ENCODE measurements at places on chromosomes 2 and 18.
A peak's percentile ranks its signal among the peaks of the same experiment; 100 is the strongest.

GRCh38 chr2:145835665-145836064 is 1315.7 kb upstream of the ZEB2 start:
- no peak for DNase-seq

DNA sequence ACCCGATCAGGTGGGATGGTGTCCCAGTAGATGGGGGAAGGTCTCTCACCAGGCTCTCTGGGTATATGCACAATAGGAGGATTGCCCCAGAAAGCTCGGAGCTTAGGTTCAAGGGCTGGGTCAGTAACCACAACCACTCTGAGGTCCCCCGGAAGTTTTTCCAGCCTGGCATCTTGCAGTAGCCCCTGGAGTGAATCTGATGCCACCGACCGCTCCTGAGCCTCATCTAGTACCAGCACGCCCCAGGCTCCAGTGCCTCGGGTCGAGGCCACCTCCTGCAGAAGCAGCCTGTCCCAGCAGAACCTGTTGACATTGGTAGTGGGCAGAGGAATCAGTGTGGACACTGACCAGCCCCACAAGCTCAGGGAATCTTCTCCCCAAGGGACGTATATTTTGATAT is 2.0 kb downstream of the DQX1 start:
- no peak for DNase-seq

DNA sequence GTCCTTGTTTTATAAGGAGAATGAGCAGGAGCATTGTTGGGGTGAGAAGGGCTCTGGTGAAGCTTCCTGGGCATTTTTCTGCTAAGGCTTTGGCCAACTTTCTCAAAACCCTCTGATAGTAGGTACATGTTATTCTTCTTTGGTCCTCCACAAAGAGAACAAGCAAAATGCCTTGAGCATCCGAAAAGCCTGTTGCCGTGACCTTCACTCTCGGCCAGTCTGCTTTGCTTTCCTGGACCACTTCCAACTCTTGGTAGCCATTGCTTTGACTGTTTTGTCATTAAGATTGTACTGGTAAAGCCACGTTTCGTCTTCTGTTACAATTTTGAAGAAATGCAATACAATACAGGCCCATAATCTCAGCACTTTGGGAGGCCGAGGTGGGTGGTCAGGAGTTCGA is 27.4 kb upstream of the ALLC start:
- DNase-seq, result no peak

GRCh38 chr2:239118675-239119211 is 270.9 kb downstream of the TWIST2 start:
- no peak for DNase-seq

- DNase-seq, result peak; percentile 41
Observed at GRCh38 chr2:180753809-180754761, 226.3 kb upstream of the UBE2E3 start.

DNA sequence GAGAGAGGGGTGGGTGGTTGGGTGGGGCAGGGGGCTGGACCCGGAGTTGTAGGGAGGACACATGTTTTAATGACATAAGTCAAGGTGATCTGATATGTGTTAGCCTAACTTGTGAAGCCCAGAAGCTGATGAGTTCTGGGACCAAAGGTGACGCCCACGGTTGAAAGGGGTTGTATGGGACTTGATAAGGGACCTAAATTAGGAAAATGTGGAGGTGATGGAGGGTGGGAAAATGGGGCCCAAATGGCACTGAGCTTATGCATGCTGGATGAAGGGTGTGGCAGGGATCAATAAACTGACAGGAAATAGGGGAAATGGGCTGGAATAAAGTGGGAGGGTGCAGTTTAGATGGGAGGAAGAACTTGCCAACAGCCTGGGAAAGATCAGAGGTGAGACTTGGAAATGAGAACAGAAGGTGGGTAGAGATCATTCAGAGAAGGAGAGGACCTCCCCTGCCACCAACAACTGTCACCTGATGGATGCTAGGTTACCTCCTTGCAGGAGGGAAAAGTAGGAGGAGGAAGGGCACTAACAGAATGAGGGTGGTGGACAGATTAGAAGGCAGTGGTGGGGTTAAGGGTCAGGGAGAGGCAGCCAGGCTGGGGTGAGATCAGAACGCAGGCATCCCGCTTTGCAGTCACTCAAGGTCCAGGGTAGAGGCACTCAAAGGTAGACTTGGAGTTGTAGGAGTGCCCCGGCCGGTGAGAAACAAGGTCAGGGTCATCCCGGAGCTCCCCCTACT is 15.3 kb downstream of the WNT10A start:
- DNase-seq, result peak; percentile 29

DNA sequence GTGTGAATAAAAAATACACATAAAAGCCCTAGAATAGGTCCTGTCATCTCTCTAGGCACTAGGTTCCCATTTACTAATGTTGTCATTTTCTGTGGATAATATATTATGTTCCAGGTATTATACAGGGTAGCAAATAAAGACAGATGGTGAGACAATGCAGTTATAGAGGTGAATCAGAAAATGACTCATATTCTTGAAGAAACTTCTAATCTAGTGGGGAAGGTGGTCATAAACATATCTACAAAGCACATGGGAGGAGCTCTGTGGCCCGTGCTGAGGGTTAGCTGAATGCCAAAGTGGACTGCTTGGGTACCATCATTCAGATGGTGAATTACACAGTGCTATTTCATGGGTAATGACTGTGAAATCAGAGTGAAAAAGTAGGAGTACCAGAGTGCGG is 700.9 kb downstream of the ERBB4 start:
- peak; percentile 48 for DNase-seq

GRCh38 chr2:236657801-236658200 is 88.2 kb downstream of the ACKR3 start:
- no peak for DNase-seq

GRCh38 chr2:223925106-223925505 is 20.0 kb downstream of the WDFY1 start:
- no peak for DNase-seq

- no peak for DNase-seq
Observed at GRCh38 chr2:19632403-19632991, 269.3 kb downstream of the TTC32 start.

DNA sequence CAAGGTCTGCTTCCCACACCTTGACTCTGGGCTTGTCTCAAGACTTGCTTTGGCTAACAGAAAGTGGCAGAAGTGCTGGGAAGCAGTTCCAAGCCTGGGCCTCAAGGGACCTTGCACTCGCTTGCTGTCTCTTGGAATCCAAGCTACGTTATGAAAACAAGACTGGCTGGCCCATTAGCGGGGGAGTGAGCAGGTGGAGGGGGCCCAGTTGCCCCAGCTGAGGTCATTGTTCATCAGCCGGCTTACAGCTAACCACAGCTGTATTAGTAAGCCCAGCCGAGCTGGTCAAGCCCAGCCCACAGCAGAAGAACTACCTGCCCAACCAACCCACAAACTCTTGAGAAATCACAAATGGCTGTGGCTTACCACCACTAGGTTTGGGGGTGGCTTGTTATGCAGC is 63.1 kb downstream of the MARCO start:
- DNase-seq, result no peak

DNA sequence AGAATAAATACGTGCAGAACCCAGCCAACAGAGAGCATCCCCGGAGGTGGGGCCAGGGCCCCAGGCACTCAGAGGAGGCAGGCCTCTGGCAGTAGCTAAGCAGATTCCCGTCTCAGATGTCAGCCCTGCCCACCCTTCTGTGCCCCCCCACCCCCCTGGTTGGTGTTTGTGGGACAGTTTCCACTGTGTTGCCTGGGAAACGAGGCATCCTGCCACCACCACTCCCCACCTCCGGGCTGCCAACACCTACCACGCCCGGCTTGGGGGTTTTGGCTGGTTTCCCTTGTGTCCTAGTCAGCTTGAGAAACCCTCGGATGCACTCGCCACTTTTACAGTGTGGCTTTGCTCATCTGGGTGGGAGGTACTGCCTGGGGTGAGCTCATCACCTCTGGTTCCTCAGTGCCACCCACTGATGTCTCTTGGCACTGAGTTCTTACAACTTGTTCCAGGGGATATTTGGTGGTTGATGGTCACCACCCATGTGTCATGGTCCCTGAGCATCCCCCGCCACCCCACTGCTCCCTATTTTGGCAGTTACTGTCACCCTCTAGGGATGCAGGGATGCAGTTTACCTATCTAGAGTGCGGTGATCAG is 72.4 kb upstream of the YWHAQ start:
- no peak for DNase-seq

- DNase-seq, result no peak
Observed at GRCh38 chr2:169426069-169426663, 53.1 kb upstream of the BBS5 start.

DNA sequence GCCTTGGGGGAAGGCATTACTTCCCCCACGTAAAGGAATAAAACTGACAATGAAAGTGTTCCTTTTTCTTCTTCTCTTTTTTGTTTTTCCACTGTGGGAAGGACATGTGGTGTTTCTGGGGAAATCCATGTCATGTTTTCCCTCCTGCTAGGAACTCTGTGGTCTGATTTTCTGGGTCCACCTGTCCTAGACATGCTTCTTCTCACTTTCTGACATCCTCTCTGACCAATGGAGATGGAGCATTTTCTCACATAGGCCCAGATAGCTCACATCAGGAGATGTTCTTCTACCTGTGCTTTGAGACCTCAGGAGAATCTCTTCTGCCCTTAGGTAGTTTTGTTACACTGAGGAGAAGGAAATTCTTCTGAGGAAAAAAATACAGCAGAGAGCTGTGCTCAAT is 252.0 kb upstream of the SIX3 start:
- no peak for DNase-seq

DNA sequence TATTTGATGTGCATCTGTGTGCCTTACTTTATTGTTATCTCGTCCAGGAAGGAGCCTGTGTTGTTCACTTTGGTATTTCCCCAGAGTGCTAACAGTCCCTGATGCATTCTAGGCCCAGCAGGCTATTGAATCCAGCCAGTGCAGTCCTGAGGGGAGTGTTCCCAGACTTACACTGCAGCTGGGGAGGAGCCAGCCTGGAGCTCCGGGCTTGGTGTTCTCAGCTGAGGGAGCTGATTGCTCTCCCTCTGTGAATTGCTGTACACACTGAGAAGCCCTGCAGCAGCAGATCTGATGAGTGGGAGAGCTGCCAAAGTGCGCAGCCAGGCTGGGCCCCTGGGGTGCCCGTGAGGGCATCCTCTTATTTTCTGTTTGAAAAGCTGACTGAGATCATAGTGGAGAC is 159.2 kb downstream of the GALNT3 start:
- DNase-seq, result no peak

GRCh38 chr18:45171679-45172191 is 443.5 kb upstream of the SLC14A2 start:
- no peak for DNase-seq

GRCh38 chr2:36441816-36442215 is 86.2 kb downstream of the CRIM1 start:
- peak; percentile 1 for DNase-seq

- DNase-seq, result peak; percentile 75
Observed at GRCh38 chr2:190407246-190407661, 901 bp upstream of the MFSD6 start.

DNA sequence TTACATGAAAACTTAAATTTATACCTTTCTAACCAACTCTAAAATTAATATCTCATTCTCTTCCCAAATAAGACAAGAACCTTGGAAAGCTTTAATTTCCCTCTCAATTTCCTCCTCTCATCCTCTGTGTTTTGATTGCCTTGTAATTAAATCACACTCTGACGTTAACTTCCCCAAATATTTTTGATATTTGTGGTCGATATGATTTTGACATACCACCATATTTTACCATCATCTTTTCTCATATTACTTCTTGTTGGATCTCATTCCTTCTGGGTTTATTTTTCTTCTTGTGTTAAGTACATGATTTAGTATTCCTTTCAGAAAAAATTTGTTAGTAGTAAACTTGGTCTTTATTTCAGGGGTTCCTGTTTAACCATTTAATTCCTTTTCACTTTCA is 69.6 kb downstream of the RDH14 start:
- no peak for DNase-seq

DNA sequence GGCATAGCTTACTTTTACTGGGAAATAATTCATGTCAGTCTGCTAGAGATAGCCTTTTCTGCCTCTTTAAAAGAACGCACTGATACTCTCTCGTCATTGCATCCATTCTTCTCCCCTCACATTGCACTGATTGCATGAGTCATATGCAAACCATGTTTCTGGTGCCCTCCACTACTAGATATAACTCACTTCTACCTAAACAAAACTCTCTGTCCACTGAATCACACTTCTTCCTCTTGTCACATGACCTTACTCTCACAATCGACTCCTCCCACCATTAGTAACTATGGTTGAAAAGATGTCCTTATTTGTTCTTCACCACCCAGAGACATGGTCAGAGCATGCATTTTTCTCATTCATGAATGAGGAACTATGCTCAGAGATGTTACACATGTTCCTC is 158.0 kb downstream of the CSRNP3 start:
- peak; percentile 19 for DNase-seq

- no peak for DNase-seq
Observed at GRCh38 chr18:42290318-42291307, 335.6 kb downstream of the PIK3C3 start.

DNA sequence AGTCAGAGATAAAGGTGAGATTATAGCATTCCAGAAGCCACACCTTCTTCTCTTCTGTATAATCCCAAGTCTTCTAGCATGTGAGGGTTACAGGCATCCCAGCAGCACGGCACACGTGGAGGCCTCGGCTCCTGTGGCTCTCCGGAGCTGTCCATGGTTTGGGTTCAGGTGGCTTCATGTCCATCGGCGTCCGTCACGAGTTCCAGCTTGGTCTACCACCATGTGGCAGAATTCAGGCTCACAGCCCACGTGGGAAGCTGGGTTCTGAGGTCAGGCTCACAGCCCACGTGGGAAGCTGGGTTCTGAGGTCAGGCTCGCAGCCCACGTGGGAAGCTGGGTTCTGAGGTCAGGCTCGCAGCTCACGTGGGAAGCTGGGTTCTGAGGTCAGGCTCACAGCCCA is 378.3 kb upstream of the SALL3 start:
- no peak for DNase-seq

DNA sequence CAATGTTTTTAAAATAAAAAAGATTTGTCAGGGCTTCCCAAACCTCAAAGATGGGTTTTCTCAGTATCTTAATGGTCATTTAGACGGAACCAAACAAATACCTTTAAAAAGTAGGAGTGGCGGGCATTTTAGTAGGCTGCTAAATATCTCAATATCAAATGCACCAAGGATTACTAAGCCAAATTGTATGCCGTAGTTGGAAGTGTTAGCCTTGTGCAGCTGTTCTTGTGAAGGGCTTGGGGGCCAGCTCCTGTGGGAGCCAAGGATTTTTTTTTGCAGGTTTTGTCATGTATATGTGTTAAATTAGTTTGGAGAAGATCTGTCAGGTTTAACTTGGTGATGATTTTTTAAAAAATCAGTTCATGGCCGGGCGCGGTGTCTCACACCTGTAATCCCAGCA is 52.1 kb downstream of the ACTR2 start:
- no peak for DNase-seq
